Sigmoid colon (tissue), 7 donors: ENCODE measurements at places on chromosomes 12 and 14. TPM values are rescaled to one million over a fixed set of nuclear protein-coding genes. Genes with fewer than 3 reads are reported as not detected.

The CNTN1 gene
- 7.6 TPM for total RNA-seq

The FOXN4 gene
- total RNA-seq, result not detected

The BCL2L14 gene
- not detected for total RNA-seq

The KRT73 gene
- total RNA-seq, result not detected

- DNase-seq, result no peak
These were observed 36.0 kb upstream of the COCH start for GRCh38 chr14:30838351-30838750.
